GM04504 (cell line): ENCODE measurements at places on chromosomes 13 and 19.

- peak; percentile 33 for DNase-seq
Measured at GRCh38 chr19:53511933-53512374, 26.0 kb upstream of the ZNF331 start.

- no peak for DNase-seq
Measured at GRCh38 chr19:16566702-16567101, 5.5 kb downstream of the SLC35E1 start.

DNA sequence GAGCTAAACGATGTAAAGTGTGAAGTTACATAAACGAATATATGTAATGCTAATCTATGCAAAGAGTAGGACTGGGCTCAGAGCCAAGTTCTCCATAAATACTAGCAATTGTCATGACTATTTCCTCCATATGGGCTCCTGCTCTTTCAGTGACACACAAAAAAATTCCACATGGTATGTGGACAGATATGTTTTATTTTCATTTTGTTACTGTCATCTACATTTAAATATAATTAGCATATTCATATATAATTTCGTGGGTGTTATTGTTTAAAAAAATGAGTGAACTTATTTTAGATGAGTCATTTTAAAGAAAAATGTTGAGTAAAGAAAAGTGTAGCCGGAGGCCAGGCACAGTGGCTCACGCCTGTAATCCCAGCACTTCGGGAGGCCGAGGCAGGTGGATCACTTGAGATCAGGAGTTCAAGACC is 5.0 kb upstream of the IGSF23 start:
- no peak for DNase-seq

- DNase-seq: no peak
Measured at GRCh38 chr13:30580852-30581502, 36.7 kb upstream of the USPL1 start.

DNA sequence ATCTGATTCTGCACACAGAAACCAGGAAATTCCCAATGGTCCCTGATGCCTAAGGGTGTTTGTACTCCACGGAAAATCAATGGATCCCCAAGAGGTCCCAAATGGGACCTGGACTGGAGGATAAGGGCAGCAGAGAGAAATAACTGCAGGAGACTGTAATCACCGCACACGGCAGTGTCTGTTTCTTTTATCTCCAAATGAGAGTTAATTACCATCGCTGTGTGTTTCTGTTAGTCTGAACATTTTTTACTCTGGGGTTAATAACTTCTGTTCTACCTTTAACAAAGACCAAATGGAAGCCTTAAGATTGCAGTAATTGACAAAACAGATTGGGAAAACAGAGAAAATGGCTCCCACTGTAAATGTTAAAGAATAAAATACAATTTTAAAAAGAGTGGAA is 320.9 kb downstream of the DCLK1 start:
- DNase-seq: no peak

DNA sequence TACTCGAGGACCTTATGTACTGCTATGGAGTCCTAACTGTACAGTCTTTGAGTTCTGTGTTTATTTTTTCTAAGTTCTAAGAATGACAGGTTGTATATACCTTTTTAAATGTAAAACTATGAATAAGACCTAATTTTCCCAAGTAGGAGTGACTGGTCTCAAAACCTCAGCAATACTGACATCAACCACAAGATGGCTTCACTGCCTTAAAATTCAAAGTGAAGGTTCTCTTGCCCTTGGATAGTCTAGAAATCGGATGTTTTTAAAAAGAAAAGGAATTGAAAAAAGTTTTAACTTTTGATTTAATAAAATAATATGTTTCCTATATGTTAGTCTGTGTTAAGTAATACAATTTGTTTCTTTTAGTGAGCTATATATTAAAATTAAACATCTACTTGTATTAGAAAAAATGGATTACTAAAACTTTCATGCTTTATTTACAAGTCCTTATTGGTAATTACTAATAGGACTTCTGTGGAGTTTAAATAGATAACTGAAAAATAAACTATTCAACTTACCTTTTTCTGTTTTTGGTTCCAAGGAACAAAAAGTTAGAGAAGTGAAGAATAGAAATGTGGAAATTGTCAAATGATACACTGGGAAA is 52.0 kb downstream of the TDRD3 start:
- DNase-seq: peak; percentile 16

- no peak for DNase-seq
Measured at GRCh38 chr19:42594617-42595489, at the start of gene CEACAM8. Gene CEACAM8 (minus strand): TSS chr19:42594924. CDS start chr19:42594828, 96 bp downstream.

- DNase-seq: no peak
Measured at GRCh38 chr19:2507109-2507508, 31.2 kb downstream of the GADD45B start.

DNA sequence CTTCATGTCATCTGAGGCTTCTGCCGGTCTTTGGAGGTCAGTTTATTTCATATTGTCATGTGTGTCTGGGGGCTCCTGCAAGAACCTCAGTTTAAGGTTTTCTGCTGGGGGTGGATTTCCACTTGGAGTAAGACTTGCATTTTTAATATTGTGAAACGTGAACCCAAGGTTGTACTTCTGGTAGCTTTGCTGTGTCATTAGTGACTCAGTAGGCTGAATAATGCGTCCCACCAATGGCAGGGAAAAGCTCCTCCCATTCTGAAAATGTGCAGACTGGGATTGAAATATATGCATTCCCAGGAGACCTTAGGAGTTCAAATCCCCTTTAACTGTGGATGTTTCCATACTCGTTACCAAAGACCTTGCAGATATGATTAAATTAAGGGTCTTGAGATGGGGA is 46.2 kb downstream of the ING1 start:
- DNase-seq: no peak

GRCh38 chr13:58085819-58086218 is 454.3 kb downstream of the PCDH17 start:
- no peak for DNase-seq

DNA sequence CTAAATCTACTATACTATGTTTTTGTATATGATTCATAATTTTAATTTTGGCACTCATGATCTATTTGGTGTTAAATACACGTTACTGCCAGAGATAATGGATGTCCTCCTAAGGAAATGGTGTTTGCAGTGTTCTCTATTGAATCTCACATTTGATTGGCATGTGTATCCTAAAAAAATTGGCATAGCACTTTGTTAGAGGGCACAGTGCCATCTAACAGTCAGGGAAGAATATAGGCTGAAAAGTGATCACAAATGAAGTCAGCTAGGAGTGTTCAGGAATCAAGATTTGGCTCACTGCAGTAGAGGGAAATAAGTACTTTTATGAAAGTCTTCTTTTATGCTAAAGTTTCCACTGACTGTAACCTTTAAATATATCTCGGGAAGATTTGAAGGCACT is 624.6 kb downstream of the GPC6 start:
- DNase-seq: no peak

GRCh38 chr19:38114651-38115050 is 109.4 kb downstream of the DPF1 start:
- no peak for DNase-seq

GRCh38 chr13:50598338-50598737 is 245.2 kb downstream of the DLEU7 start:
- no peak for DNase-seq

- no peak for DNase-seq
Measured at GRCh38 chr13:56352361-56352760, 788.4 kb upstream of the PRR20A start.

GRCh38 chr19:42197375-42197817 is 20.1 kb downstream of the DEDD2 start:
- DNase-seq: no peak
